ENCODE measurements at places on chromosomes 13 and 19.

GRCh38 chr13:97853550-97853949 lies 99.9 kb upstream of the IPO5 start:
- no peak for DNase-seq

GRCh38 chr13:20132052-20132634 lies 28.7 kb downstream of the GJA3 start:
- no peak for DNase-seq

- no peak for DNase-seq
These were observed 551.6 kb downstream of the MYO16 start for GRCh38 chr13:109180905-109181425.

DNA sequence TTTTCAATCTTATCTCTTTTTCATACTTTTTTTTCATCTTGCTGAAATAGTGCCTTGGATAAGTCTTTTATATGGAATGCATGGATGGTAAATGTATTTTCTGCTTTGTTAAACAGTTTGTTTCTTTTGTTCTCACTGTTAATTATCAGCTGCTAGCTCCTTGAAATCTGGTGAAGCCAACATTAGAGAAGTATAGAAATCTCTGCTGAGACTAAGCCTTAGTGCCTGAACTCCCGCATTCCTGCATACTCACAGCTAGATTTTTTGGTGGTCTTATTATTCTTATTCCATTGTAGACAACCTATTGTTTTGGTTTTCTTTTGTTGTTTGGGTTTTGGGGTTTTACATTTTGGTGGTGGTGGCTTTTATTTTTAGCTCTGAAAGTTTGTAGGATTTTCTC lies 48.4 kb downstream of the DNAJC15 start:
- DNase-seq = no peak

DNA sequence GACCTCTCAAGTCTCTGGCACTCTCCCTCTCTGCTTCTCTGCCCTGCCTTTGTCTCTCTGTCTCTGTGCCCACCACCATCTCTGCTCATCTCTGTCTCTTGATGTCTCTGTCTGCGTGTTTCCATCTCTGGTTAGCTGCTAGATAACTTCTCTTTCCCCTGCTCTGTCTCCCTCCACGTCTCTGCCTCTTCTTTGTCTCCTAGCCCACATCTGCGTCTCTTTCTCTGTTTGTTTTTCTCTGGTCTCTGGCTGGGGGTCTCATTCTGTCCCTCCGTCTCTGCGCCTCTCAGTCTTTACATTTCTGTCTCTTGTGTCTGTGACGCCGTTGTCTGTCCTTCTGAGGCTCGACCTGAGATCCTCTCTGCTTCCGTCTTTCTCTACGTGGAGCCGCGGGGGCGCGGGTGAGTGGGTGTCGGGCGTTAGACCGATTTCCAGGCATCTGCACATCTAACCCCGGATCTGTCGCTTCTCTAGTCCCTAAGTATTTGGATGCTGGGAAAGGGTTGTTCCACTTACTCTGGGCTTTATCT lies 386 bp downstream of the GIPR start:
- peak; percentile 13 for DNase-seq

DNA sequence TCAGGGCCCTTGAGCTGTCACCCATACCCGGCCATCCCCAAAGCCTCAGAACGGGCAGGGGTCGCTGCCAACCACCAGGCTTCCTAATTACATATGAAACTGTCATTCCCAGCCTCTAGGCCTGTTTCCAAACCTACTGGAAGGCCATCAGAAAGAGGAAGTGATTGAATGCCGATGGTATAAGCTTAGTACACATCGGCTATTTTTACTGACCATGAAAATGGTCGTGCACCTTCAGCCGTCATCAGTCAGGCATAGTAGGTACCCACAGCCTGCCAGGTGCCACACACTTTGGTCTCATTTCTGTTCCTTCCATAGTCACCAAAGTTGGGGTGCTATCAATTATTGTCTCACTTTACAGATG lies 10.2 kb downstream of the KRI1 start:
- DNase-seq = peak; percentile 35

Data from suppressor macrophage treated with lipopolysaccharide for 4 hours (primary cell).